ENCODE measurements at places on chromosomes 7 and 10.

- no peak for DNase-seq
Measured at GRCh38 chr7:99106821-99107241, 37.1 kb downstream of the SMURF1 start.

- peak; percentile 81 for DNase-seq
Measured at GRCh38 chr10:60963441-60964256, 19.7 kb upstream of the RHOBTB1 start.

DNA sequence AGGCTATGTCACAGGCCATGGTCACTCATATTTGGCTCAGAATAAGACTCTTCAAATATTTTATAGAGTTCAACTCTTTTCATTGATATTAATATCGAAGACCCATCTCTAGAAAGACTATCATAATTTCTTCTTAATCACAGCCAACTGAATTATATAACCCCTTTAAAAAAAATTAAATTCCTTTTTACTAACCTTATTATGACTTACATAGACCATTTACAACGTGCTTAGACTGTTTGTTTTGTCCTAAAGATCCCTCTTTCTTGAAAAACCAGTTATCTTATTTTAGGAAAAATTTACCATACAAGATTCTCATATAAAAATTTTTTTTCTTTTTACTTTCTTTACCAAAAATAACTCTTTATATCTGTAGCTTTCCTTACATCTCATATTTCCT is 10.2 kb upstream of the TMEM254 start:
- no peak for DNase-seq

DNA sequence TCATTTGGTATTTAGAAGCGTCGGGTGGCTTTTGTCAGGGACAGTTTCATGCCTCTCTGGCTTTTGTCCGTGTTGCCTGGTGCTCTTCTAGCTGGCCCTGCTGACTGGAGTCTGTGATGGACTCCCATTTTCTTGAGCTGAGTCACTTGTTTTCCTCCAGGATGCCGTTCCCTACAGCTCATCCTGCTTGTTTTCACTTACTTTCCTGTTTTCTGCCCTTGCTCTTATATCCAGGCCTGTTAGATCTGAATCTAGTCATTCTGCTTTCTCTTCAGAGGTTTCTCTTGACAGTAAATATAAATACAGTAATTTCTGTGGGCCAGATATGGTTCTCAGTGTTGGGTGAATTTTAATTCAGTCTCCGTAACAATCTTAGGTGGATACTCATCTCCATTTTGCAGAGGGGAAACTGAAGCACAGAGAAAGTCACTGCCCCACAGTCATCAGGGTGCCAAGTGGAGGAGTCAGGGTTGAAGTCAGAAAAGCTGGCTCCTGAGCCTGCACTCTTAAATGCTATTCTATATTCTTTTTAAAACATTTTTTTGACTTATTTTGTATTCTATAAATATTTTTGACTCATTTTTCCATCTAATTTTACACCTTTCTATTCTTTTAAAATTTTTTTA is 85.4 kb downstream of the CCNY start:
- peak; percentile 95 for DNase-seq

- no peak for DNase-seq
Measured at GRCh38 chr10:14466257-14466656, 135.5 kb upstream of the FRMD4A start.

DNA sequence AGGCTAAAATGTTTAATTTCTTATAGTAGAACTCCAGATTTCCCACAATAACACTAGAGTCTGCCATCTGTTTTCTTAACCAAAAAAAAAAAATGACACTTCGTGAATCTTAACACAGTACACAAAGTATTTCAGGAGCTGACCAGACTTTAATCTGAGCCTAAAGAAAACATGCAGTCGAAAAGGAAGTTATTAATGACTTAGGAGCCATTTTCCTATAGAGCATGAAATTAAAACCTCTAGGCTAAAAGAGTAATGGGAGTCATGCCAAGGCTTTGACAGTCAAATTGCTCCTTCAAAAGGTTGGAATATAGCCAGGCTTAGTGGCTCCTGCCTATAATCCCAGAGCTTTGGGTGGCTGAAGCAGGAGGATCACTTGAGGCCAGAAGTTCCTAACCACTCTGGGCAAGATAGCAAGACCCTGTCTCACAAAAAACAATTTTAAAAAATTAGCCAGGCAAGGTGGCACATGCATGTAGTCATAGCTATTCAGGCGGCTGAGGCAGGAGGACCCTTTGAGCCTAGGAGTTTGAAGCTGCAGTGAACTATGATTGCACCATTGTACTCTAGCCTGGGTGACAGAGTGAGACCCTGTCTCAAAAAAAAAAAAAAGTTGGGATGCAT is 13.6 kb downstream of the MICU1 start:
- no peak for DNase-seq

DNA sequence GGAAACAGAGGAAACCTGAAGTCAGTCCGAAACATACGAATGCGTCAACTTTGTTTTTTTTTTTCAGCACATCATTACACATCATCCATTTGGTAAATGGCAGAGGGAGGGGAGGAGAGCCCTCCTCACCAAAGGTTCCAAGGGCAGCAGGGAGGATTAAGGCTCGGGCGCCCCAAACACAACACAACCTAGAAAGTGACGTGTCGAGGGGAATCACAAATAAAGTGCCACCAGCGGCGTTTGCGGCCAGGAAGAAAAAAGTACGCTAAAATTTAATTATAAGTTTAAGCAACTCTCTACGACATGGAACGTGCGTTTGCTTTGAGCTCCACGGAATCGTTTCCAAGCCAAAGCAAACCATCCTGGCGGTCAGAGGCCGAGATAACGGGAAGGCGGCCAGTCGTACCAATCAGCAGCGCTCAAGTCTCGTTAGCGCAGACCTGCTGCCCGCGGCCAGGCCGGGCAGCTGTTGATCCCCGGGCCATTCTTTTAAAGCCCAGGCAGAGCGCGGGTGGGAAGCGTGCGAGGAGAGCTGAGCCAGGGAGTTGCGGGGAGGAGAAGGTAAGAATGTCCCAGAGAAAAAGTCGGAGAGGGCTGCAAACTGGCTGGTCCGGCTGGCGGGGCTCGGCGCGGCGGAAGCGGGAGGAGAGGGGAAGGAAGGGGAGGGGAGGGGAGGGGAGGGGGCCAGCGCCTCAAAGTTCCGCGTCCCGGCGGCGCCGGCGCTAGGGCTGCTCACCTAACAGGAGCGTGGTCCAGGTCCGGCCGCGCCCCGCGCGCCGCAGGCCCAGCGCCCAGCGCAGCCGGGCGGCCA is 719 bp downstream of the DPY19L1 start:
- peak; percentile 69 for DNase-seq

GRCh38 chr7:27973625-27974024 is 207.0 kb downstream of the JAZF1 start:
- no peak for DNase-seq

DNA sequence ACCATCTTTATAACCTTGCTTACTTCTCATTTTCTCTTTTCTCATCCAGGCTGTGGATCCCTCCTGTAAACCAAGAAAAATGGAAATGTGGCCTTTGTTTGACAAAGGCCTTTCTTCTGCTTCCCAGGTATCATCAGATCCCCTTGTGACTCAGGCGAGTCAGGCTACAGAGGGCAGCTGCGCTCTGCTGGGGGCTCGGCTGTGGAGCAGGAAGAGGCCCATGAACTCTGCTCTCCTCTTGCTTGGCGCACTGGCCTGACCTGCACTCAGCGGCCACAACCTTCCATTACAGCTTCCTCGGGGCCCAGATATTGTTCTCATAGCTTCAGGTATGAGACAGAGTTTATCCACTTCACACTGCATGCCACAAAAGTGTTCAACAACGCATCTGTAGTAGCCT is 457.6 kb upstream of the COBL start:
- DNase-seq, result no peak

DNA sequence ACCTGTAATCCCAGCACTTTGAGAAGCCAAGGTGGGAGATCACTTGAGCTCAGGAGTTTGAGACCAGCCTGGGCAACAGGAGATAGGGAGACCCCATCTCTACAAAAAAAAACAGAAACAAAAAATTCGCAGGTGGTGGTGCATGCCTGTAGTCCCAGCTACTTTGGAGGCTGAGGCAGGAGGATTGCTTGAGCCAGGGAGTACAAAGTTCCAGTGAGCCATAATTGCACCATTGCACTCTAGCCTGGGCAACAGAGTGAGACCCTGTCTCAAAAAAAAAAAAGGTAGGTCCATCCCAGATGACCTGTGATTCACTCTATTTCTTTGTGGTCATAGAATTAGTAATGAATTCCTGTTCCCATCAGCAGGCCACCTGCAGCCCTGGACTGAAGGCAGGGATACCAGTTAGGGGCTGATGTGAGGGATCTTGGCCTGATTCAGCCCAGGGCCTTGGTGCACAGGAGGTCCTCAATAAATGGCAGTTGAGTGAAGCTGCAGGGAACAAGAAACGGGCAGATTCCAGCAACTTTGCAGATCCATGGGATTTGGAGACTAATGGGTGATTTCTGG is at the start of gene MYH16:
MYH16 (plus strand) TSS at position 364 of the 570 bp plus-strand sequence.
- DNase-seq, result peak; percentile 16

DNA sequence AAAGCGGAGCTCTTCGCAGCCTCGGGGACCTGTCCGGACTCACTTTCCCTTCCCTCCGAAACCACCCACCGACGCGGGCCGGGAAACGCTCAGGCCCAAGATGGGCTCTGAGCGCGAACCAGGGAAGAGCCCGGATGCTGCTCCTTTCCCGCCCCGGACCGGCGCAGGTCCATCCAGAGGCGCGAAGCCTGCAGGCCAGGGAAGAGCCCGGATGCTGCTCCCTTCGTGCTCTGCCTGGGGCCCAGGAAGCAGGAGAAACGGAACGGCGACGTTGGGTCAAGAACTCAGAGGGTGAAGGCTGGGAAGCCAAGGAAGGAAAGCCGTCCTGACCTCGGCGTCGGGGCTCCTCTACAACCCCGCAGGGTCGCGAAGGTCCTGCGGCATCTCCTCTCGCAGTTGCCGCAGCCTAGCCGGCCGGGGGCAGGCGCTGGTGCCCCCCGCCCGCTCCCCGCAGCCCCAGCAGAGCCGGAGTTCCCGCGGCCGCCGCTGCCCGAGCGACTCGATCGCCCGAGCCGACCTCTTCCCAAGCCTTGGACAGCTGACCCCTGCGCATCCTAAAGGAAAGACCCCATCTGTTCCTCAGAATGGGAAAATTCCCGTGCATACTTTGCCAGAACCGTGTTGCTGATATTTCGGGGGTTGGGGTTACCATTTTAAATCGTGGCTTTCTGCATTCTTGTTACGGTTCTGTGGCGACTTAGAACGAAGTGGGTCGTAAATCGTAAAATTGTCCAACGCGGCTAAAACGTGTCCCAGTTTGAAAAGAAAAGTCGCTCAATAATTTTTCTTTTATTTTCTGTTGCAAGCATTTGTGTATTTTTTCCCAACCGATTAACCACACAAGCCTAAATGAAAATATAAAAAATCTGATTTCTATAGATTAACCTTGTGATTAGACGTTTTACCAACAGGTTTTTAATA is 7.5 kb downstream of the HOXA1 start:
- no peak for DNase-seq

- DNase-seq, result no peak
Measured at GRCh38 chr7:64947252-64948000, 43.4 kb downstream of the ZNF117 start.

GRCh38 chr10:48896756-48897440 is 42.7 kb downstream of the LRRC18 start:
- DNase-seq, result no peak

- peak; percentile 43 for DNase-seq
Measured at GRCh38 chr7:3399858-3400257, 98.8 kb downstream of the SDK1 start.

GRCh38 chr10:95475827-95476468 is 85.2 kb downstream of the SORBS1 start:
- no peak for DNase-seq

DNA sequence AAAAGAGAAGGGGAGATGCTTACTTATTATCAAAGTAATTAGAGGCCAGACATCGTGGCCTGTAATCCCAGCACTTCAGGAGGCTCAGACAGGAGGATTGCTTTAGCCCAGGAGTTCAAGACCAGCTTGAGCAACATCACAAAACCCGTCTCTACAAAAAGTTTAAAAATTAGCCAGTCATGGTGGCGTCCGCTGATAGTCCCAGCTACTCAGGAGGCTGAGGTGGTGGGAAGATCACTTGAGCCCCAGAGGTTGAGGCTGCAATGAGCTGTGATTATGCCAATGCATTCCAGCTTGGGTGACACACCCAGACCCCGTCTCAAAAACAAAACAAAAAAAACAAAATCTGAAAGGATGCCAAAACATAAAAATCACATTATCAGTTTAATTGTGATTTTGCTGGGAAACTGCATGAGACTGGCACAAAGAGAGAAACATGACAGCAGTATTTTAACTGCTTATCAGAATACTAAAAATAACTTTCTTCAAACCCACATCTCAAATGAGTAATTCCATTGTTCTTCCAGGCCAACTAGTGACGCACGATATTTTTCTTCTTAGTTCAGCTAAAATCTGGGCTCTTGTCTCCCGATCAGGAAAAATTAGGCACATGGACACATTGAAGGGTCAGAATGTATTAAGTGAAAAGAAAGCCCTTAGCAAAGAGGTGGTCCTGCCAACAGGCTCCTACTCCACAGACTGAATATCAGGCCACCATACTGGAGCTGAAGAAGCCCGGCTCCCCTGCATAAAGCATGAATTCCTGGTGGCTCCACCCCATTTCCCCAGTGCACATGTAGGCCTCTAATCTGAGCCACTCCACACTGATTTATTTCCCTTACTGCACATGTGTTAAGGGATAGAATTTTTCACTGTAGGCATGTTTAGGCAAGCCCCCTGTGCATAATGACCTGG is 9.6 kb upstream of the CCM2 start:
- DNase-seq, result peak; percentile 41

DNA sequence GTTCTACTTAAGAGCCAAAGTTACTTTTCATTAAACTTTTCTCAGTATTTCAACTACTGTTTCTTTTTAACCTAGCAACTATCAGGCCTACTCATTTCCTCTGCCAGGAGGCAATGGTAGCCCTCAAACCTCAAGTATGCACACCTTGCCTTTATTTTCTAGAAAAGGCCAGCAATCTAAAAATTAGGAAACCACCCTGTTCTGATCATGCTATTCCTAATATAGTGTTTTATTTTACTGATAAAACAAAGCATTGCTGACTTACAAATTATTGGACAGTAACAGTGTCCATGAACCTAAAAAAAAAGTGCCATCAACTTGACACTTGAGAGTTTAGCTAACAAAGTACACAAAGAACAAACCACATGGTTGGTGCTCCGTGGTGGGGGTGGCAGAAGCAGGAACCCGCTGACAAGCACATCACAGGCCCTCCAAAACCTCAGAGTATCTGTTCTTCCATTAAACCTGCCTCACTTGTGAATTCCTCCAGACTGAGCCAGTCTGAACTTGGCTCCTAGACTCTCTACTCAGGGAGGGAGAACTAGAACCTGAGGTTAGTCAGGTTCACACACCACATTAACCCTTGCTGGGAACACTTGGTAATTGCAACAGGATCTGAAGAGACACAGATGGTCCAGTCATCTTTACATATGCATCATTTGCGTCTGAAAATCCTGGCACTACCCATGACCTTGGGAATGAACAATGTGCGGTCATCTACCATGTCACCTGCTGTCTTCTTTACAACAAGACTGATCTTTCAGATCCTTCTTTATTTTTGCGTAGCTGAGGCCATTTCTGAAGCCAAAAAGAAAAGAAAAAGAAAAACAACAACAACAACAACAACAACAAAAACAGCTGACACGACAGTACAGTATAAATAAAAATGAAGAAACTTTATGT is 31.9 kb downstream of the PIP4K2A start:
- DNase-seq, result peak; percentile 74

Data from iris pigment epithelial cell (primary cell).